ENCODE measurements at places on chromosomes 3 and 15.

- no peak for DNase-seq
- H3K27ac ChIP-seq, result no peak overlapping the region
- no peak overlapping the region for H3K4me3 ChIP-seq
- H3K27me3 ChIP-seq, result no peaks in the 10 kb centered on the region
- no peaks in the 10 kb centered on the region for H3K36me3 ChIP-seq
- H3K4me1 ChIP-seq, result no peaks in the 10 kb centered on the region
Observed at GRCh38 chr15:66045542-66045941, 176.3 kb downstream of the RAB11A start.

DNA sequence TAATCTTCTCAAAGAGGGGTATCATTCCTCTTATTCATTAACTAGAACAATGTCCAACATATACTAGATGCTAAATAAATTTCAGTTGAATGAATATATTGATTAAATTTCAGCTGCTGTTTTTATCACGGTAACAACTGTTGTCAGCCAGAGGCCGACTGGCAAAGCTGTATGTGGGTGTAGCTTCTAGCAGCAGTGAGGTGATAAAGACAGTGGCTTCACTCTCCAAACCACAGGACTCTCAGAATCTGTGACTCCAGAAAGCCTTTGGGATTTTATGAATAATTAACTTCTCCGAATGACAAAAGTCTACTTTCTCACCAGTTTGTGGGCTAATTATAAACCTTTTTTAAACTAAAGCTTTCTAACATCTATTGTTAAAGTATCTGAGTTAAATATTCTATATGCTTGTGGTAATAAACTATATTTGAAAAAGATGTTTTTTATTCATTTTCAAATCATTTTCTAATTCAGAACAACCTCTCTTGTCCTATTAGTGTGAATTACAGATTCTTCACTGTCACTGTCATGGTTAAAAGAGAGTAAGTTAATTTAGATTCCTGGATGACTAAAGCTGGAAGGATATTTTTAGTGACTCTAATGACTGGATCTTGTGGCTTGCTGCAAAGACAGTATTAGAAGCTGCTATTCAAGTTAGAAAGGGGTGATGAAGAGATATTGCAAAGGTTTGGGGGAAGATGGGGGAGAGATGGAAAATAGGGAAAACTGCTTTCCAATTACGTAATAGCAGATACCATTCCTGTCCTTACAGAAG lies 796.4 kb upstream of the ARPP21 start:
- no peaks in the 10 kb centered on the region for H3K36me3 ChIP-seq
- DNase-seq, result no peak
- no peak overlapping the region for H3K27ac ChIP-seq
- H3K27me3 ChIP-seq, result no peaks in the 10 kb centered on the region
- no peak overlapping the region for H3K4me3 ChIP-seq

- peaks cover 15% of the 10 kb centered on the region for H3K4me1 ChIP-seq
- H3K4me3 ChIP-seq, result peak overlapping the region; percentile 90
- H3K27me3 ChIP-seq, result no peaks in the 10 kb centered on the region
- H3K27ac ChIP-seq, result peak overlapping the region; percentile 86
- H3K36me3 ChIP-seq, result peaks cover 1% of the 10 kb centered on the region
Observed at GRCh38 chr15:75578173-75578947, 755 bp downstream of the PTPN9 start.

- H3K4me1 ChIP-seq, result no peaks in the 10 kb centered on the region
- H3K4me3 ChIP-seq, result no peak overlapping the region
- peaks cover 28% of the 10 kb centered on the region for H3K36me3 ChIP-seq
- H3K27ac ChIP-seq, result no peak overlapping the region
Observed at GRCh38 chr3:101311676-101312075, 8.7 kb downstream of the IMPG2 start.

- H3K27me3 ChIP-seq, result peaks cover 32% of the 10 kb centered on the region
- peaks cover 6% of the 10 kb centered on the region for H3K36me3 ChIP-seq
- H3K4me1 ChIP-seq, result peaks cover 19% of the 10 kb centered on the region
- H3K4me3 ChIP-seq, result peak overlapping the region; percentile 45
Observed at GRCh38 chr15:41512512-41512939, 1.1 kb downstream of the LTK start.

DNA sequence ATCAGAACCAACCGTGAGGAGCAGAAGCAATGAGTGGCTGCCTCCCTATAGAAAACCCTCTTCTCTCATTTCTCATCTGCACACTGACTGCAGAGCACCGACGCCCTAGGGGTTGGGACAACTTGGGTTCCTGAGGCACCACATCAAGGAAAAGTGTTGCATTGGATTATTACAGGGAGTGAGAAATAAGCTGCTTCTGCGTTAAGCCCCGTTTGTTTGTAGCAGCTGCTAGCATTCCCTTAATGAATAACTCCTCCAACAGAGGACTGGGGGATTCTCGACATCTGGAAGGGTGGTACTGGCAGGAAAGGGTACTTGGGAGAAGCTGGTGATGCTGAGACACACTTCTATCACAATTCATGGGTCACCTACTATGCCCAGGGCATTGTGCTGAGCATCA lies 25.3 kb upstream of the AGBL1 start:
- H3K4me1 ChIP-seq, result no peaks in the 10 kb centered on the region
- H3K4me3 ChIP-seq, result no peak overlapping the region
- H3K27me3 ChIP-seq, result peaks cover 4% of the 10 kb centered on the region
- no peaks in the 10 kb centered on the region for H3K36me3 ChIP-seq
- H3K27ac ChIP-seq, result no peak overlapping the region

GRCh38 chr3:192275741-192276355 lies 451.5 kb downstream of the FGF12 start:
- no peak overlapping the region for H3K4me3 ChIP-seq
- H3K4me1 ChIP-seq, result no peaks in the 10 kb centered on the region
- H3K27me3 ChIP-seq, result no peaks in the 10 kb centered on the region
- H3K36me3 ChIP-seq, result no peaks in the 10 kb centered on the region
- no peak for DNase-seq
- H3K27ac ChIP-seq, result no peak overlapping the region

DNA sequence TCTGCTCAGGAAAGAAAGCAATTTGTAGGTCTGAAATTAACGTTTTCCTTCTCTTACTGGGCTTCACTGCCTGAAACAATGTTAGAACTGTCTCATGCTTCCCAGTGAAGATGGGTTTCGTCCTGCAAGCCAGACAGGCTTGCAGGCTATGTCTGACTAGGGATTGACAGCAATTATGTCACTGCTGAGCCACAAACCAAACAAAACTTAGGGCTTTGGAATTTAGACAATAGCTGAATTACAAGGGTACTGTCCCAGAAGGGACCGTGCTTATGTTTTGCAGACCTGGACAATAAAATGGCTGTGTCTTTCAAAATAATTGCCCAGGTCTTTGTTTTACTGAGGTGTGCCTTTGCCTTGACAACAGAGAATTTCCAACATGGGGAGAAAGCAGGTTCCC lies 46.3 kb upstream of the CCDC80 start:
- H3K4me3 ChIP-seq, result no peak overlapping the region
- H3K4me1 ChIP-seq, result peaks cover 9% of the 10 kb centered on the region
- no peak for DNase-seq

GRCh38 chr15:70244978-70245542 lies 147.3 kb upstream of the TLE3 start:
- H3K4me1 ChIP-seq, result peaks cover 63% of the 10 kb centered on the region
- H3K27me3 ChIP-seq, result no peaks in the 10 kb centered on the region
- DNase-seq, result no peak
- no peaks in the 10 kb centered on the region for H3K36me3 ChIP-seq
- no peak overlapping the region for H3K4me3 ChIP-seq
- no peak overlapping the region for H3K27ac ChIP-seq

DNA sequence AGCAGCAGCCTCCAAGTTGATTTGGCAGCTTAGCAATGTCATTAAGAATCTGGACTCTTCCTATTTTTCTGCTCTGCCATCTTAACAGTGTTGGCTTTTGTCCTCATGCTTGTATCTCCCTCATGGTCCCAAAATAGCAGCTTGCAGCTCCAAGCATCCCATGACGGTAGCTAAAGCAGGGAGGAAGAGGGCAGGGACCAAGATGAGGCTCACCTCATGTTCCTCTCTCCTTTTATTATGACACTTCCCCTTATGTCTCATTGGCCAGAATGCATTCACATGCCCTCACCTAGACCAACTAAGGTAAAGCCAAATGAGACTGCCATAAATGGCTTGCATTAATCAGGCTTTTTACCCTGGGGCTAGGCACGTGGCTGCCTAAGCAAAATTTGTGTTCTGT lies 382.4 kb downstream of the SHQ1 start:
- no peaks in the 10 kb centered on the region for H3K4me1 ChIP-seq
- no peak overlapping the region for H3K4me3 ChIP-seq
- DNase-seq, result no peak
- no peak overlapping the region for H3K27ac ChIP-seq
- no peaks in the 10 kb centered on the region for H3K36me3 ChIP-seq

DNA sequence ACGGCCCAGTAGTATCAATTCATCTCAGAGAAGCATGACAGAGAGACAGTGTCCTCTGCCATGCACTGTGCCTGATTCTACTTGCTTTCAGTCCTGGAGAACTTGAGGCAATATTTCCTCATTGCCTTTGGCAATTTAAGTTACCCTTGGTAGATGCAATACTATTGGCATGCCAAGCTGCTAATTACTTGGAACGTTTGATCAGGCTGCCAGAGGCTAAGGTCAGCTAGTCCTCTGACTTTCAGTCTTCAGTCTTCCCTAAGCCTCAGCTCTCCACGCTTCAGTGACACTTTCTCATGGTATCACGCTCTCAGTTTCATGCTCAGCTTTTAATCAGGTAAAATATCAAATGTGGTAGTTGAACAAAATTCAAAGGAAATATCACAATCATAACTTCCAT lies 13.1 kb upstream of the OSBPL11 start:
- no peaks in the 10 kb centered on the region for H3K4me1 ChIP-seq
- DNase-seq, result no peak
- H3K27ac ChIP-seq, result no peak overlapping the region
- H3K36me3 ChIP-seq, result no peaks in the 10 kb centered on the region
- H3K27me3 ChIP-seq, result no peaks in the 10 kb centered on the region

- no peak overlapping the region for H3K27ac ChIP-seq
- H3K36me3 ChIP-seq, result no peaks in the 10 kb centered on the region
- no peaks in the 10 kb centered on the region for H3K4me1 ChIP-seq
- no peak for DNase-seq
- peaks cover 5% of the 10 kb centered on the region for H3K27me3 ChIP-seq
Observed at GRCh38 chr3:167609156-167609555, 44.6 kb downstream of the WDR49 start.

DNA sequence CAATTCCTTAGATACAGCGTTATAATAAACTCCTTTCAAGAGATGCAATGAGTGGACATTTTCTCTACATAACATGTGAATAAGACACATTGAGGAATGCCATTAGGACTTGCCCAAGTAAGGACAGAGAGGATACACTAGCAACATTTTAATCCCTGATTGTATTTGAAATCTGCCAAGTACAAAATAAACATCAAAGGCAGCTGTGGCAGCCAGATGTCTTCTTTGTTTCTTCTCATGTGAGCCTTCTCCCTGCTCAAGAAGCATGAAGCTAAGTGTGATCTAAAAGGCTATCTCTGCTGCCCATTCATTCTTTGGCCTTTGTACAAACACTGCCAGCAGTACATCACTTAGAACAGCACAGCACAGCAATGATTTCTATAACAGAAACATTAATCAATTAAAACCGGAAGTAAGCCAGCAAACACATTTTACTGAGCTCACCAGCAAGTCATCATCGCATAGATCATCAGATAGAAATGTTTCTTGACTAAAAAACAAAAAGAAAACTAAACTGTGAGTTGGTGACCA lies 364.0 kb downstream of the CNTN6 start:
- no peaks in the 10 kb centered on the region for H3K36me3 ChIP-seq
- no peaks in the 10 kb centered on the region for H3K27me3 ChIP-seq
- H3K27ac ChIP-seq, result no peak overlapping the region
- DNase-seq, result no peak
- H3K4me3 ChIP-seq, result no peak overlapping the region

DNA sequence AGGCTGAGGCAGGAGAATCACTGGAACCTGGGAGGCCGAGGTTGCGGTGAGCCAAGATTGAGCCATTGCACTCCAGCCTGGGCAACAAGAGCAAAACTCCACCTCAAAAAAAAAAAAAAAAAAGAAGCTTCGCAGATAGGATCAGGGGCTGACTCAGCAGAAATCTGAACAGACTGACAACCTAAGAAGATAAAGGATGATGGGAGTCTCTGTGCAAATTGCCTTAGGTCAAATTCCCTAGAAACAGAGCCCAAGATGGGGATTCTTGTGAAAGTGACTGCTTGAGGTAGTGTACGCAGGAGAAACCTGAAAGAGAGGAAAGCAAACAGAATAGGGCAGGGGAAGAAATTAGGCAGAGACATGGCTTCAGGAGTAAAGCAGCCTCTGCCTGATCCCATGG lies 160.8 kb upstream of the LRIG1 start:
- no peaks in the 10 kb centered on the region for H3K36me3 ChIP-seq
- H3K4me1 ChIP-seq, result no peaks in the 10 kb centered on the region
- H3K4me3 ChIP-seq, result no peak overlapping the region
- no peaks in the 10 kb centered on the region for H3K27me3 ChIP-seq

DNA sequence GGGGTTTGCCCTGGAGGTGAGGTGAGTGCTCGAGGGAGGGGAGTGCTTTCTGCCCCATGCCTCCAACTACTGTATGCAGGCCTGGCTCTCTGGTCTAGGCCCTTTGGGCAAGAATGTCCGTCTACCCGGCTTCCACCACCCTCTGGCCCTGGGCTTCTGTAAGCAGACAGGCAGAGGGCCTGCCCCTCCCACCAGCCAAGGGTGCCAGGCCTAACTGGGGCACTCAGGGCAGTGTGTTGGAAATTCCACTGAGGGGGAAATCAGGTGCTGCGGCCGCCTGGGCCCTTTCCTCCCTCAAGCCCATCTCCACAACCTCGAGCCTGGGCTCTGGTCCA lies 9.4 kb downstream of the DLL4 start:
- no peaks in the 10 kb centered on the region for H3K27me3 ChIP-seq
- H3K4me3 ChIP-seq, result no peak overlapping the region
- H3K27ac ChIP-seq, result no peak overlapping the region
- H3K36me3 ChIP-seq, result no peaks in the 10 kb centered on the region

DNA sequence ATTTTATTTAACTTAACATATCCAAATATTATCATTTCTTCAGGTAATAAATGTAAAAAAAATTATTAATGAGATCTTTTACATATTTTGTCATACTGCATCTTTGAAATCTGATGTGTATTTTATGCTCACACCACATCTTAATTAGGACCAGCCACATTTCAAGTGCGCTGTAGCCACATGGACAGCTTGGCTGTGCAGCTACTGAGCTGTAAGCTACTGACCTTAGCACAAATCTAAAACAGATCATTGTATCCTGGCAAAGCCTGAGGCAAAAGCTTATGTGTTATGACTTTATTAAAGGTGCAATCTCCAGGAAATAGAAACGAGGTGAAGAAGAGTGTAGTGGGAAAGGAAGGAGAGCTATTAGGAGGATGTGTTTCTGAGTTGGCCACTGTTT lies 126.7 kb upstream of the UBE2E2 start:
- H3K36me3 ChIP-seq, result no peaks in the 10 kb centered on the region
- DNase-seq, result no peak
- no peaks in the 10 kb centered on the region for H3K27me3 ChIP-seq
- peaks cover 8% of the 10 kb centered on the region for H3K4me1 ChIP-seq
- no peak overlapping the region for H3K4me3 ChIP-seq

GRCh38 chr15:73936181-73936580 lies 9.9 kb downstream of the LOXL1 start:
- no peak for DNase-seq
- H3K36me3 ChIP-seq, result no peaks in the 10 kb centered on the region

- H3K36me3 ChIP-seq, result peaks cover 15% of the 10 kb centered on the region
- H3K27me3 ChIP-seq, result no peaks in the 10 kb centered on the region
- peaks cover 4% of the 10 kb centered on the region for H3K4me1 ChIP-seq
- DNase-seq, result no peak
- H3K27ac ChIP-seq, result no peak overlapping the region
- no peak overlapping the region for H3K4me3 ChIP-seq
Observed at GRCh38 chr3:105967117-105967516, 98.3 kb upstream of the CBLB start.

- H3K4me3 ChIP-seq, result no peak overlapping the region
- no peak overlapping the region for H3K27ac ChIP-seq
- H3K36me3 ChIP-seq, result no peaks in the 10 kb centered on the region
- DNase-seq, result no peak
- H3K27me3 ChIP-seq, result peaks cover 11% of the 10 kb centered on the region
- no peaks in the 10 kb centered on the region for H3K4me1 ChIP-seq
Observed at GRCh38 chr3:133997871-133998635, 31.7 kb downstream of the SLCO2A1 start.

Data from activated naive CD4-positive, alpha-beta T cell treated with anti-CD3 and anti-CD28 coated beads for 36 hours (primary cell).